Skeletal muscle tissue (tissue), 5 donors: ENCODE measurements at places on chromosomes 1 and 21. TPM values are rescaled to one million over a fixed set of nuclear protein-coding genes. Genes with fewer than 3 reads are reported as not detected.

BOLA1 gene
- total RNA-seq = 6.3 TPM

BCAR3 gene
- total RNA-seq = 14.6 TPM

IVL gene
- not detected for total RNA-seq

PODN gene
- total RNA-seq = 3.7 TPM

PLA2G2A gene
- total RNA-seq = not detected

KCNA3 gene
- 0.52 TPM for total RNA-seq

KRTAP12-2 gene
- not detected for total RNA-seq

LRRC38 gene
- 10.4 TPM for total RNA-seq

PGBD2 gene
- 4.2 TPM for total RNA-seq

TFF1 gene
- total RNA-seq = not detected
